ENCODE measurements at places on chromosomes 5 and 9.

GRCh38 chr9:137077758-137078693, 709 bp downstream of the UAP1L1 start:
- DNase-seq: no peak

DNA sequence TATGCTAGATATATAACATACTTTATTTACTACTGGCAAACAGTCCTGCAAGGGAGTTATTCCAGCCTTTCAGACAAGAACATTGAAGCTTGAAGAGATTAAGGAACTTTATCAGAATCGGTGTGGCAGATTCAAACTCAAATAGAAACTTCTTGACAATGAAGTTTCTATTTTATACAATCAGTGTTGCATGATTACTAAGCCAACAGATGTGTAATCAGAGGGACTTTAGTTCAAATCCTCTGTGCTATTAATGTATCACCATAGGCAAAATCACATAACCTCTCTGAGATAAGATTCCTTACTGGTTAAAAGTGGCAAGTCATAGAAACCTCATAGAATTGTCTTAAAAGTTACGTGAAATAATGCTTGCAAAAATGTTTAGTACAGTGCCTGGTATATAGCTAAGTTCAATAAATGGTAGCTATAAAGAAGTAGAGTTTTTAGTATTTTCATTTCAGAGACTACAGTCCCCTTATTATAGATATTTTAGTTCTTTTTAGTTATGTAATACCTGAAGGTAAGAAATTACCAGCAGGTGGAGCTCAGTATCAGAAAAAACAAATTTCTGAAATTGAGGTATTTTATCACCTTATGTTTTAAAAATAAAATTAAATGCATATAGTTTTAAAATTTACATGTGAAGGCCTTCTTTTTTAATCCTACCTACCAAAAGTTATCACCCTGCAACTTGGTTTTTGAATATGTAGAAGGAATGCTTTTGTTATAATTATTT, 172.1 kb downstream of the FER start:
- DNase-seq: no peak

DNA sequence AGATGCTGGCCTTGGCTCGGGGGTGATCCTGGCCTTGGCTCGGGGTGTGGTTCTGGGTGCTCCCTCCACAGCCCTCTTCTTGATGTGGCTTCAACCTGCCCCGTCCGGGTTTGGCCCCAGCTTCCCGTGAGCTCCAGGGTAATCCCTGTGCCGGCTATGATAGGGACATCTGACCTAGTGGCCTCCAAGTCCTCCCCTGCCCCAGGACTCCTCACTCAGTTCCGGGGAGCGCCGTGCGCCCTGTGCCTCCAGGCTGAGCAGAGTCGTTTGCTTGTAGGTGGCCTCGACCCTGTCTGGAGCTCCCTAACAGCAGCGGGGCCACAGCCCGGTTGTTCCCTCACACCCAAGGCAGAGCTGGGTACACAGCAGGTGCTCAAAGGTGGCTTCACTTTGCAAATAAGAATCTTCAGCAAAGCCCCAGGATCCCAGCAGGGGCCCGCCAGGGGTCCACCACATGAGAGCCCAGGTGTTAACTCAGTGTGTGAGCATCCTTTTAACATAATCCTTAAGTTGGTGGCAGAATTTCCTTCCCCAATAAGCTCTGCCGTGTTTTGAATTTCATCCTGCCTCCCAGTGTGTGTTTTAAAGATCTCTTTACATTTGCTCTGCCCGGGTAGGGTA, 32.3 kb upstream of the CEP72 start:
- DNase-seq: no peak

DNA sequence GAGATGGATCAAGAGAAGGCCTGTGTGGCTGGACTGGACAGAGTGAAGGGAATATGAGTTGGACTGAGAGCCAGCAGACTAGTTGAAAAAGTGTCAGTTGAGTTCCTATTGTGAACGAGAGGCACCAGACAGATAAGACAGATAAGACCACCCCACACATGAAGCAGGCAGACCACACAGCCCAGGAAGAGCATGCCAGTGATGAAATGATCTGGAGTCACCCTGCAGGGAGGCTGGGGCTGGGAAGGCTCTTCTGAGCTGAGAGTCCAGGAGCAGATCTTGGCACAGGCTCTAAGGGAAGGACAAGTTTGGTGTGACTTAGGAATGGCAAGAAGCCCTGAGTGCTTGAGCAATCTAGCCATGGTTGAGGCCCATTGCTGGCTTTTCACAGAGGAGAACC, 10.6 kb upstream of the SLC25A48 start:
- DNase-seq: no peak

- peak; percentile 16 for DNase-seq
These were observed 28.4 kb downstream of the RFX3 start for GRCh38 chr9:3497401-3497800.

GRCh38 chr9:23841304-23841703, 15.3 kb upstream of the ELAVL2 start:
- DNase-seq: no peak

GRCh38 chr5:135511761-135512575, 23.8 kb downstream of the NEUROG1 start:
- no peak for DNase-seq

- DNase-seq: no peak
These were observed 30.7 kb downstream of the EXOC3 start for GRCh38 chr5:473551-474192.

DNA sequence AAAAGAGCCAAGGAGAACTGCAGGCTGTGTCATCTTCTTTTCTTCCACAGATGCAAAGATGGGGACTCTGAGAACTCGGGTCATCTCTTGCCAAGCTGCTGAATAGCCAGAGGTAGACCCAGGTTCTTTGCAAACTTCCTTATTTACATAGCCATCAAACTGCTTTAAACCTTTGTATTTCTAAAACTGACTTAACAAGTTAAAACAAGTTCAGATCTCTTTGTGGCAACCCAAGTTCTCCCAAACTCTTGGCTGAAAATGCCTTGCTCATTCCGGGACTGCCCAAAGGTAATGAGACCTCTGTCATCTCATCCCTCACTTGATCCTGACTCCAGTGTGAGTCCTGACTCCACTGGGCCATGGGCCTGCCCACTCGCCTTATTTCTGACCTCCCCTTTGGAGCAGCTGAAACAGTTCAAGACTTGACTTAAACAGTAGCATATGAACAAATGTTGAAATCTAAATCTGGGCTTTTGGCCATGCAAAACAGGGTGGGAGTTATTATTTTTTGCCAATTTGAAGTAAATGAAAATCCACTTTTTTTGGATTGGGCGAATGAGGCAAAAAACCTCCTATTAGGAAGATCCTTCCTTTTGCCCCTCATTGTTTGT, 50.6 kb downstream of the FBXL7 start:
- peak; percentile 38 for DNase-seq

DNA sequence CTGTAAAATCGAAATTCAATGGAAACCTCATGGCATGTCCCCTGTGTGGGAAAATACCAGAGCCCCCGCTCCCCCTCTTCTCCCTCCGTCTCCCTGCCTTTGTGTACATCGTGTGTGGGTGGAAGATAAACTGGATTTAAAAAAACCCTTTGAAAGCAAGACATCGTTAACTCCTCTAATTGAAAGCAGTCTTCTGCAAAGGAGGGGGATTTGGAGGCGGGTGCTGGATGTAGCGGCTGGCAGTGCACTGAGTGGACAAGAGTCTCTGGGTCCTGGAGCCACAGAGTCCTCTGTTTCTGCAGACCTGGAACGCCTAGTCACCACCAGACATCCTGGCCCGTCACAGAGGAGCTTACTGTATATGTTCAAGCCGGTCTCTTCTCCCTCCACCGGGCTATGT, 169.4 kb downstream of the PAPPA start:
- DNase-seq: no peak

GRCh38 chr5:38827525-38827924, 18.3 kb upstream of the OSMR start:
- peak; percentile 29 for DNase-seq

GRCh38 chr9:87034841-87035240, 87.5 kb upstream of the GAS1 start:
- DNase-seq: no peak

- peak; percentile 86 for DNase-seq
These were observed 77.6 kb upstream of the SAP30L start for GRCh38 chr5:154368041-154368800.

GRCh38 chr9:127635201-127635735, 23.2 kb downstream of the STXBP1 start:
- DNase-seq: no peak

GRCh38 chr9:95807326-95807947, 68.1 kb upstream of the ERCC6L2 start:
- DNase-seq: peak; percentile 55

GRCh38 chr5:151005187-151005949, 15.0 kb upstream of the GPX3 start:
- DNase-seq: no peak

DNA sequence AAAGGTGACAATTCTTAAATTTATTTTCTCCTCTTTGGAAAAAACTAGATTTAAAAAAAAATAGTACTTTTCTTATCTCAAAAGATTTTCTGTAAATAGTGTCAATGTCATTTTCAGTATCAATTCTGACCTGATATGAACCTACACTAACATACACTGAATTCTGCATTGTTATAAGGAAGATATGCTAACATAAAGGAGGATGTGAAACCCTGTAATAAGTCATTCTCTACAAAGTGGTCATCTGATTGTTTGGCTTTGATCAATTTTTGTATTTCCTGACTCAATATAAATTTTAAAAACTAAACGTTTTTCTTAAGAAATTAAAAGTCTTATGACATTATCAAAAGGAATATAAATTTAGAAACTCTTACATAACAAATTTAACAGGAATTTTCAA, 233.6 kb upstream of the EDIL3 start:
- no peak for DNase-seq

- no peak for DNase-seq
These were observed 39.7 kb downstream of the BNC2 start for GRCh38 chr9:16830806-16831205.

DNA sequence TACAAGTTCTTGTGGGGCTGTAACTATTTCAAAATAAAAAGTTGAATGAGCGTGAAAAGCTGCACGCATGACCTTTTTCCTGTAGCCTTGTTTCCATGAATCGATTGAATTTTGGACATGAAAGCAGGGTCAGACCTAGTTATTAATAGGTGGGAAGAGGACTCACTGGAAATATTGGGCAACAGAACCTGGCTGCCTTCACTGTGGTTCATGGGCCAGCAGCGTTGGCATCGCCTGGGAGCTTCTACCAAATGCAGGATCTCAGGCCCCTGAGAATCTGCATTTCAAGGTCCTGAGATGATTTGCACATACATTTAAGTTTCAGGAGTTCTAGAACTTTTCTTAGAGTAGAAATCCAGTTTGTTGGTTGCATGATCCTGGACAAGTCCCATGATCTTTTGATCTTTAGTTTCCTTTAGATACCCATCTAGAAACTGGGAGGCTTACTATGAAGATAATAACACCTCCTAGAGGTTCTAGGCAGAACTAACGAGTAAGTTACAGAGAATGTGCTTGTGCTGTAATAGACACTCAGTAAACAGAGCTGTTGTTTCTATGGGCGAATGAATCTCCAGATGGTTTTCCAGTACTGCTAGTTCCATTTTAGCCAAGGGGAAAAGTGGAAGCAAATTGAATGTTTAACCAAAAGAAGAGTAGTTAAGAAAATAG, 12.4 kb downstream of the ANKRD33B start:
- no peak for DNase-seq

DNA sequence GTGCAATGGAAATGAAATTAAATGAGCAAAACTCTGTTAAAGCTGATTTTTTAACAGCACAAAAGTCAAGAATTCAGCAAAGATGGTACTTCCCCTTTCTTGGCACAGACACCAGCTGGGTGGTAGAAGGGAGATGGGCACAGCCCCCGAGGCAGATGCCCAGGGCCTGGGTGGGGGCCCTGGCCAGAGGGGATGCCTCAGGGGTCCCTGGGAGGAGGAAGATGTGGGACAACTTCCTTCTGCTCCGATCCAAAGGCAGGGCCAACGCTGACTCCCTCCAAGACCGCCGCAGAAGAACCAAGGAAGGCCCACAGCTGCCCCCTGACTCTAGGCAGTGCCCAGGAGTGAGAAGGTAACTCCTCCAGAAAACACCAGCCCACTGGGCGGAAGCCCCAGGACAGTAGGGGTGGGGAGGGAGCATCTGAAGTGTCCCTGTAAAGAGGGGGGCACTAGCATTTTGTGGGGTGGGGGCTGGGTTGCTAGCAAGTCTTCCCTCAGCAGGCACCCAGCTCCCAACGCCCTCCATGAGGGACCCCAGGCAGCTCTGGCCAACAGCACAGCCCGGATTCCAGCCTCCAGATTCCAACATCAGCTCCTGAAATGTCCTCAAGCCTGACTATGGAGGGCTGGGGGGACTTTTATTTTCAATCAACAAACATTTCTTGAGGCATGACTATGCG, 4.9 kb downstream of the NACC2 start:
- no peak for DNase-seq

- DNase-seq: no peak
These were observed 200.4 kb downstream of the CDH10 start for GRCh38 chr5:24444414-24444813.

GRCh38 chr9:81826517-81826906, 101.7 kb upstream of the SPATA31D4 start:
- peak; percentile 15 for DNase-seq

DNA sequence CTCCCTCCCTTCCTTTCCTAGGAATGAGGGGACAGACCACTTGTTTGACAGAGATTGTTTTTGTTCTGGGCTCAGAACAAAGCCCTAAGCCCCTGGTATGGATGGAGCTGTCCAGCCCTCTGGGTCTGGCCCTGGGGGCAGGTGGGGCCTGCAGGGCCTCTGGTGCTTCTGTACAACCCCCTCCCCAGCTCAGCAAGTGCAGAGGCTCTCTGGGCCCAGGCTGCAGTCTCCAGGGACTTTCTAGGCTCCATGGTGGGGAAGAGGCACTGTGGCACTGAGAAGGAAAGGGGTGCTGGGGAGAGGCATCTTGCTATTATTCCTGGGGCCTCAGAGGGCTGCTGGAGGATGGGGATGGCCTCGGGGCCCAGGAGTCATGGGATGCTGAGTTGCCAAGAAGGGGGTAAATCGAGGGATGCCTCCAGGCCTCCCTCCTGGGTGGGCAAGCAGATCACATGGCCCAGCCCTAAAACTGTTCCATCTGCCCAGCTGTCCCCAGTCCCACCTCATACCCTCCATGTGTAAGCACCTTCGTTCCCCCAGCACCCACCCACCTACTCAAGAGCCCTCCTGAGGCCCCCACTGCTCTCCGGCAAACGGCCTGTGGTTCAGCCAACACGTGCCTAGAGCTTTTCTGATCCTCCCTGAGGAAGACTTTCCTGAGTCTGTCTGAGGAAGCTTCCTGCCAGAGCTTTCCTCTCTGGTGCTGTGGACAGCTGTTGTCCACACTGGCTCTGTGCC, 225.7 kb downstream of the CACNA1B start:
- DNase-seq: no peak

- DNase-seq: no peak
These were observed 313.7 kb downstream of the NR2F1-AS1 start for GRCh38 chr5:93267276-93267675.

DNA sequence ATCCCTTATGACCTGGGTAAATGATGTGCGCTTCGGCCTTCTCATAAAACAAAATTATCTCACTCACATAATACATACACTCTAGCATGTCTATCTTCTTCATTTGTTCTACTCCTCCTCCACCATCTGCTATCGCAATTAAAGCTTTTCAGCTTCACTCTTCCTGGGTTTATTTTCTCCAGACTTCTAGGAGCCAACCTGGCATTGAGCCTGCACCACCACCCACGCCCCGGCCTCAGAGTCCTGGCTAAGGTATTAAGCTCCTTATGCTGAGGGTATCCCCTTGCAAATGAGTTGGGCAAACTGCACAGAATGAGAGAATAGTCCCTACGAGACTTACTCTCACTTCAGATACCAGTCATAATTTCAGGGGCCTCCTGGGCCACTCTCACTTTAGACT, 236.1 kb upstream of the CDH12 start:
- no peak for DNase-seq

All from skeletal muscle cell (primary cell).